ENCODE measurements at places on chromosomes 4 and X.

DNA sequence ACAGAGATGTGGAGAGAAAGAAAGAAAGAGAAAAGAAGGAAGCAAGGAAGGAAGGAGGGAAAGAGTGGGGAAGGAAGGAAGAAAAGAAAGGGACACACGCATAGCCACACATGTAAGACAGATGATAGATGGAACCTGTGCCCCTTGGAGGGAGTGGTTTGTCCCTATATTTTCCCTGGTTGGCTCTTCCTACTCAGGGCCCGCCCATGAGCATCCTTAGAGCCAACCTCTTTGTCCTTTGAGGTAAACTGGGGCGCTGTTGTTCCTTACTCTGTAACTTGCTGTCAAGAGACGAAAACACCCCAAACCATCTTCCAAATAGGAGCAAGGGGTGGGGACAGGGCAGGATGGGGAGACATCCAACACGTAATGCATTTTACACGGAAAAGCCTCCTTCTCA lies 220.9 kb downstream of the MAML3 start:
- DNase-seq: no peak

GRCh38 chrX:129654652-129655546 lies at the start of gene APLN:
Gene APLN (minus strand): TSS chrX:129654956. CDS start chrX:129654630, 326 bp downstream.
- no peak for DNase-seq

DNA sequence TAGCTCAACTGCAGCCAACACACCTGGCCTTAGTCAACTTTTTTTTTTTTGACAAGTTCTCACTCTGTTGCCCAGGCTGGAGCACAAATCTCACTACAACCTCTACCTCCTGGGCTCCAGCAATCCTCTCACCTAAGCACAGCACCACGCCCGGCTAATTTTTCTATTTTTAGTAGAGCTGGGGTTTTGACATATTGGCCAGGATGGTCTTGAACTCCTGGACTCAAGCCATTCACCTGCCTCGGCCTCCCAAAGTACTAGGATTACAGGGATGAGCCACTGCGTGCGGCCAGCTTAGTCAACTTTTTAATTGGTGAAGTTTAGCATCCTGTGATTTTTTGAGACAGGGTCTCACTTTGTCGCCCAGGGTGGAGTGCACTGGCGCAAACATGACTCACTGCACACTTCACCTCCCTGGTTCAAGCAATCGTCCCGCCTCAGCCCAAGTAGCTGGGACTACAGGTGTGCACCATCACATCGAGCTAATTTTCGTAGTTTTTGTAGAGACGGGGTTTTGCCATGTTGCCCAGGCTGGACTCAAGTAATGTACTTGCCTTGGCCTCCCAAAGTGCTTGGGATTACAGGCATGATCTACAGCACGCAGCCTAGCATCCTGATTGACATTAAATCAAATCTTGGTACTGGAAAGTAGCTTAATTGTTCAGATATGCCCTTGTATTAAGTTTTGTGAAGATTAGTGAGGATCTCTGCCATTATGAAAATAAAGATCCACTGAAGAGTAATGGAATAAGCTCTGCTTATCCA lies 8.3 kb downstream of the HNRNPDL start:
- DNase-seq: no peak

- peak; percentile 10 for DNase-seq
These were observed 70.3 kb downstream of the ARL9 start for GRCh38 chr4:56575820-56576429.

DNA sequence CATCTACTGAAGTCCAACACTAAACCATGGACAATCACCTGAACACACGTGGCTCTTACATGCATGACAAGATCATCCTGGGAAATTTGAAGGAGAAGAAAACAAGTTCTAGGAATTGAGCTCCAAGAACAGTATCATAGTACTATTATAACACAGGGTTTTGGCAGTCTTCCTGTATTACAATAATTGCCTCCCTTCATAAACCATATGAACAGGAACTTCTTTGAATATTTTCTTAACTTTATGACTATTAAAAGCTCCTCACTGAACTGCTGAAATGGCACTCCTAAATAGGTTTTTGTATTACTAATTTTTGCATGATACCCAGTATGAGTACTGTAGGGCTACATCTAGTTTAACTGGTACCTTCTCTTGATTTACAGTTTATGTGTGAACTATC lies 130.0 kb downstream of the ZAR1 start:
- DNase-seq: no peak

- DNase-seq: no peak
These were observed 547 bp downstream of the GUCY1A1 start for GRCh38 chr4:155667222-155667567.

DNA sequence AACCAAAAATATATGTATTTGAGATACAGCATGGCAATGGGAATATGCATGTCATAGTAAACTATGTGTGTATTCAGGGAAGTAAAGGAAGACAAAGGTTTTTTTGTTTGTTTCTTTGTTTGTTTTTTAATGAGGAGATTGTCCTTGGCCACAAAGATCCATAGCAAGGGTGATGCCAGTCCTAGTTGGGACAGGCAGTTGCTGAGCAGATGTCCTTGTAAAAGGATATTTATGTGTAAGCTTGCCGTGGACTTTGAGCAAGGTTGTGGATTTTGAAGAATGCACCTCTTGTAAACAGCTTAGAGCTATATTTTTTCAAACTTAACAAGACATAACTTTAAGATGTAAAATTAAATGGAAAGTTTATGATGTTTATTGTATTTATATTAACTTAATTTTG lies 69.9 kb upstream of the GABRE start:
- no peak for DNase-seq

DNA sequence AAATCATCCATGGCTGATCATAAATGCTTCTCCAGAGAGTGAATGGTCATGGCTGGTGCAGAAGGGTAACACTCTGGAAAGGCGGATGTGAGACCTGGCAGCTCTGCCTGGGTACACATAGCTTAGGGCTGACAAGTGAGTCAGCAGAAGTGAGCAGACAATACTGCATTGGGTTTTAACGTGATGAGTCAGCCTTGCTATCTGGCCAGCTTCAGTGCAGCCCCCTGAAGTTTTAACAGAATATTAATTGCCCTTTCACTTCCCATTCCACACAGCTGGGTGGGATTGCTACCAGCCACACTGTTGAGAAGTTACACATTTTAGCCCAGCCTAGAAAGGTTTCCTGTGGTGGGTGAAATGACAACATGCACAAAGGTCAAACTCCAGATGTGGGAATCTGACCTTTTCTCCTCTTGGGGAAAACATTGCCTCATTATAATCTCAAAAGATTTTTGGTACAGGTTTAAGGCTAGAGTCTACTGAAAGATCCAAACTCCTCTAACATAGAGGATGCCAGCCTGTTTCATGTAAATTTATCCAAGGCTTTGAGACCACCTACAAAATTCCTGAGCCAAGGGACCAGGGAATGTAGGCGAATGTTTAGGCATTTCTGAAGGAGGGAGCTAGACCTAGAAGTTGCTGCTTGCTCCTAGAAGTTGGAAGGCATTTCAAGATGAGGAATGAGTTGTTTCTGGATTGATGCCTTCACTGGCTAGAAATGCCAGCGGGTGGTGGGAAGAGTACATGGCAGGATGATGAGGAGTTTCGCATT lies 230.3 kb upstream of the PGRMC2 start:
- DNase-seq: no peak

- DNase-seq: no peak
These were observed 119.3 kb downstream of the AFF1 start for GRCh38 chr4:87053802-87054767.

GRCh38 chr4:5237086-5237660 lies 185.9 kb downstream of the STK32B start:
- no peak for DNase-seq

DNA sequence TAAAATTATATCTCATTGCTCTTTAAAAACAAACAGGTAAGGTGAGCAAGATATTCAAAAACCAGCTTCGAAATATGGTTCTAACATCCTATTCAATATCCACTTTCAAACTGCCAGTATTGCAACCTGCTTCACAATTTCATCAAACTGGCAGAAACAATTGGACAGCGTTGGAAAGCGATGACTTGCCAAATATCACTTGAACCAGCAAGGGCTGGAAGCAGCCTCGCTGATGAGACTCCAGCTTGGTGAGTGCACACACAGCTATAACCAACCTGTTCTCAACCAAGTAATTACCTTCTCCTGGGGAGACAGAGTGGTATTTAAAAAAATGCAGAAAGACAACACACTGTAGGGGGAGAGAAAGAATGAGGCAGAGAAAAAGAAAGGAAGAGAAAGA lies 155.8 kb upstream of the RAI2 start:
- DNase-seq: no peak

- DNase-seq: no peak
These were observed 234.4 kb upstream of the ITM2A start for GRCh38 chrX:79601341-79602131.

GRCh38 chrX:23782455-23782854 lies 518 bp upstream of the SAT1 start:
- no peak for DNase-seq

DNA sequence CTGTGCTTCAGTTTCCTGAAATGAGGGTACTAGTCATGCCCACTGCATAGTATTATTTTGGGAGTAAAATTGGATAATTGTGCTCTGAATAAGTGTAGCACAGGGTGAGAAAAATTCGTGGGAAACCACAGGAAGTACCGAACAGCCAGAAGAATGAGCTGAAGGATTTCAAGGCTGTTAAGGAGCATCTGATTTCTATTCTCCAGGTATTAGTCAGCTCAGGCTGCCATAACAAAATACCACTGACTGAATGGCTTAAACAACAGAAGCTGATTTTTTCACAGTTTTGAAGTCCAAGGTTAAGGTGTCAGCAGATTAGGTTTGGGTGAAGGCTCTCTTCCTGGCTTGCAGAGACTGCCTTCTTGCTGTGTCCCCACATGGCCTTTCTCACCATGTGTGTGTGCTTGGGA lies 41.9 kb downstream of the WWC2 start:
- DNase-seq: no peak

- DNase-seq: no peak
These were observed 8.2 kb downstream of the FAM184B start for GRCh38 chr4:17773135-17773698.

DNA sequence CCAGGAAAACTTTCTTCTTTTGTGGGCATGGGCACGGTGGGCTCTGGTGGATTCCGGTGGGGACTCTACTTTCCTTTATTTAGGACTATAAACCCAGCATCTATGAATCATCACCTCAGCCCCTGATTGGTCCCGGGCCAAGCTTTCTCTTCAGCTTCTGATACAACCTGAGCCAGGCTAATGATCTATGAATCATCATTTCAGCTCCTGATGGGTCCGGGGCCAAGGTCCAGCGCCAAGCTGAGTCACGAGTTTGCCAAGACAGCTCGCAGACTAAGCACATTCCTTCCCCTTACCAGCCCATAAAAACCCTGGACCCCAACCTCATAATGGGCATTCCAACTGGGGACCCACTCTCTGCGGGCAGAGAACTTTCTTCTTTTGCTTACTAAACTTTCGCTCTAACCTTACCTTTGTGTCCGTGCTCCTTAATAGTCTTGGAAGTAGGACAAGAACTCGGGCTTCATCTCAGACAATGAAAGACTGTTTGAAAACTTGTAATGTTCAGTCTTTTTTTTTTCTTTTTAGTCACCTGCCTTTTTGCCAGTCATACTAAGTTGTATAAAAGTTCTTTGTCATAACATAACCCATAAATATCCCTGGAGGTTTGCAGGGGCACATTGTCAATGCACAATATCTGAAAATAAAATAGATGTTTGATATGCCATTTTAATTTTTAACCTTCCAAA lies 904.9 kb upstream of the EPHA5 start:
- no peak for DNase-seq
